Cortex of kidney (tissue), 1 donor: ENCODE measurements at places on chromosomes 1 and 21.

GRCh38 chr1:167207940-167208623 is 12.6 kb upstream of the POU2F1 start:
- no peak for DNase-seq

GRCh38 chr21:31133243-31133830 is 95.1 kb upstream of the KRTAP19-8 start:
- DNase-seq = no peak

GRCh38 chr21:43207043-43207315 is 38.2 kb downstream of the CRYAA start:
- DNase-seq = no peak

DNA sequence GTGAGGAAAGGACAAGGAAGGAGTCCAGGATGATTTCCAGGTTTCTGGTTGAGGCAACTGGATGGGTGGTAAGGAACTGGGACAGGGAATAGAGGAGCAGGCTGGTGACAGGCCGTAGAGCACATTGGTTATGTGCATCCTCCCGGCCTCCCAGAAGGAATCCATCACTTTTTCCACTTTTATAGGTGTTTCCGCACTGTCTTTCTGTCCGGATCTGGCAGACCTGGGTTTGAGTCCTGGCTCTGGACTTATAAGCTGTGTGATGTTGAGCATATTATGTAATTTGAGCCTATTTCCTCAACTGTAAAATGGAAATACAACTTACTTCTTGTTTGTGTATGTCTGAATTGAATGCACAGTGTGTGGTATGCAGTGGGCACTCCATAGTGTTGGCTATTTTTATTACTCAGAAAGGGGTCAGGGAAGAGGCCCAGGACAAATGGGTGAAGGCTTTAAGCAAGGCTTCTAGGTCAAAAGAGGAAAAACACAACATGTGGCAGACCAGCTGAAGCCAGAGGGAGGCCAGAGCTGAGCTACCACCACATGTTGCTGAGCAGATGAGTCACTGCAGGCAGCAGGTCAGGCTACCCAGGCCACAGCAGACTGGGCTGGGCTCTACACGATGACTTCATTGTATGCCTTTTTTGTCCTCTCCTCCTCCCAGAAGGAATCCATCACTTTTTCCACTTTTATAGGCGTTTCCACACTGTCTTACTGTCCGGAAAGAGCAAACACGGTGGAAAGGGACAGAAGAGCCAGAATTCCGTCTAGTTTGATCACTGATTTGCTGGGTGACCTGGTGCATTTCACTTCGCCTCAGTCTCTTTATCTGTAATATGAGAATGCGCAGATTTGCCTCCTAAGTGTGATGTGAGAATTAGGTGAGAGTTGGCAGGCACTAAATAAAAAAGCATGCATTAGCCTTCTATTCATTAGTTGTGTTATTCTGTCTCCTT is 791 bp upstream of the MAST2 start:
- DNase-seq = no peak

GRCh38 chr1:90561103-90561783 is 155.9 kb downstream of the BARHL2 start:
- no peak for DNase-seq

DNA sequence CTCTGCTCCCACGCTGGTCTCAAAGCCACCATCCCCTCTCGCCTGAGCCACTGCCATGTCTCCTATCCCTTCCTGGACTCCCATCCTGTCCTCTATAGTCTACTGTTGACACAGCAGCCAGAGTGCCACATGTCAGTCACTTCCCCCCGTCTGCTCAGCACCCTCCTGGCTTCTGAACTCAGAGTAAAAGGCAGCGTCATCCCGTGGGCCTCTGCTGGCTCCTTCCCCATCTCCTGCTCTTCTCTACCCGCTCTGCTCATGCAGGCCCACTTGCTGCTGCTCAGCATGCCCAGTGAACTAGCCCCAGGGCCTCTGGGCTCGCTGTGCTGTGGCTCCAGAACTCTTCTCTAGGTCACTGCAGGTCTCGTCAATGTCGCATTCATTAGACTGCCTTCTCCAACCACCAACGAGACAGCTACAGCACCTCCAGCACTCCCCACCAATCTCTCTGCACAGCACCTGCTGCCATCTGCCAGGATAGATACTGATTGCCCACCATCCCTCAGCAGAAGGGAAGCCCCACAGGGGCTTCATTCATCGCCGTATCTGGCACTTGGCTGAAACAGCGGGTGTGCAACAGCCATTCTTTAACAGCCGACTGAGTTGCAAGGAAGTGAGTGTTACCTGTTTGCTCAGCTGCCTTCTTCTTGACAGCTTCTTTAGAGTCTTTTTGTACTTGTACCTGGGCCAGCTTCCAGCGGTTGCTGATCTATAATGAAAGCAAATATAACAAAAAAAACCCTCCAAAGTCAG is 11.8 kb upstream of the SRM start:
- no peak for DNase-seq

DNA sequence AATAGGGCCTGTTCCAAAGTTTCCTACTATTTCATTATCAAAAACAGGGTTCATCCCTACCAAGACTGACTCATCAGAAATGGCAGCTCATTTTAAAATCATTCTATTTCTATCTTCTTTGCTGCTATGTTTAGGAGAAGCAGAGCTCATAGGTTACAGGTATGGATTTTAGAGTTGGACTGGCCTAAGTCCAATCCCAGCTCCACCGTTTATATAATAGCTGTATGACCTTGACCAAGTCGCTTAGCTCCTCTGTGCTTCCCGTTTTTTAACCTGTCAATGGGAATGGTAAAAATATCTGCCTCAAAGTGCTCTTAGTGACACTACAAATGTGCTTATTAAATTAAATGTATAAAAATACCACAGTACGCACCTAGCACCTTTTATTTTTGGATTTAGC is 412.6 kb downstream of the ZP4 start:
- DNase-seq = no peak

GRCh38 chr1:57424231-57425027 is 569 bp upstream of the DAB1 start:
- no peak for DNase-seq

- no peak for DNase-seq
These were observed 16.9 kb downstream of the CHRNB2 start for GRCh38 chr1:154584267-154584994.

DNA sequence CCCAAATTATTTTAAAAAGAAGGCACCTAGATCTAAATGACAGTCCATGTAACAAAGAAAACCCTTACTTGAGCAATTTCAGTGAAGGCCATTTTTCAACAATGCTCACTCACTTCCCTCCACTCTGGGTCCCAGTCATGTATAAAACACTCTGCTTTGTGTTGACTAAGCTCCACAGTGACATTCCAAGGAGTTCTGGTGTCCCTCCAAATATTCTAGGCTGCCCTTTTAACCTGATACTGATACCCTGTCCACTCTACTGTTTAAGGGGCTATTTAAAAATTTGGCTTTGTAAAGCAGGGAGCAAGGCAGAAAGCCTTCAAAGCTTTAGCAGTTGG is 73.6 kb downstream of the GNG12 start:
- DNase-seq = no peak

GRCh38 chr1:119720866-119721440 is 9.2 kb downstream of the PHGDH start:
- DNase-seq = no peak

DNA sequence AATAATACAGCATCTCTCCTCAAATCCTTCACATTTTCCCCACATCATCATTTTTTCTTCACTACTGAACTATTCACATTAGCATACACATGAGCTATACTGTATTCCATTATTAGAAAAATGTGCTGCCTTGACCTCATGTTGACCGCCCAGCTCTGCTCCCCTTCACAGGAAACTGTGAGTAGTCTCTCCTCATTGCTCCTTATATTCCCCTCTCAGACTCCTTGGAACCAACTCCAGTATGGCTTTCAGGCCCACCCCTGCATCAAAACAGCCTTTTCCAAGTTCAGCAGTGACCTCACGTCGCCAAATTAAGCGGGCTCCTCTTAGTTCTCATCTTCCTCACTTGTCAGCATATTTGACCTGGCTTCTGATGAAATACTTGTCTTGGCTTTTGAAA is 59.2 kb upstream of the SPAG17 start:
- no peak for DNase-seq

- no peak for DNase-seq
These were observed 480.4 kb upstream of the ZRANB2 start for GRCh38 chr1:71561206-71561605.

- DNase-seq = no peak
These were observed 39.0 kb upstream of the LBR start for GRCh38 chr1:225466848-225467192.

GRCh38 chr1:153478047-153478691 is 17.7 kb upstream of the S100A7 start:
- no peak for DNase-seq

DNA sequence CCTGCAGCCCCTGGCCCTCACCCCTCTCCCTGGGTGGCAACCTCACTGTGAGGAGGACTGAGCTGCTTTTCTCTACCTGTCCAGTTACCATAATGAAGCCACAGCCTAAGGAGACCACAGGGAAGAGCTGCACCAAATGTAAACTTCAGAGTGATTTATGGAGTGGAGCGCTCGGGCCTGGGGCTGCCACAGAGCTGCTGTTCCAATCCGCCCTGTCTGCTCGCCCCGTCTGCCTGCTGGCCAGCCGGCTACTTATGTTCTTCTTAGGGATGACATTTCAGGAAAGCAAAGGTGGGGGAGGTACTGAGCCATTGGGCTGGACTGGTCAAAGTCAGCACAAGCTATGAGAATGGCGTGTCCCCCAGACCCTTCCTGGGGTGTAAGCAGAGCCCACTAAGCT is 17.9 kb downstream of the SYT6 start:
- DNase-seq = no peak

GRCh38 chr1:98406352-98407088 is 255.0 kb upstream of the SNX7 start:
- no peak for DNase-seq

- no peak for DNase-seq
These were observed 38.3 kb downstream of the ECE1 start for GRCh38 chr1:21251773-21252471.

DNA sequence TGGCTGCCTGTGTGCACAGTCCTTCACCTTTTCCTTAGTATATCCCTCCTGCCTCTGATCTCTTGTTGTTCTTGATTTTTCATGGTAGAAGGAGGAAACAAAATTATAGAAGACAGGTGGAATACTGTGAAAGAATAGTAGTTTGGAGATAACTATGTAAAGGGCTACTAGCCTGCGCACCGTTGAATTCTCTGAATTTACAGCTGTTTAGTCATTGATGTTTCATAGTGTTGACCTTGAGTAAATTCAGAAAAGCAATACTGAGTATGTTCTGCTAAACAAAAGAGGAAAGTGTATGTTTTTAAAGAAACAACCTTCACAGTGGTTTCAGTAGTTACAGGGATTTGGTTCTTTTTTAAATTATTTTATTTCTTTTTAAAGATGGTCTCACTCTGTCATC is 18.1 kb downstream of the CAMTA1 start:
- no peak for DNase-seq

DNA sequence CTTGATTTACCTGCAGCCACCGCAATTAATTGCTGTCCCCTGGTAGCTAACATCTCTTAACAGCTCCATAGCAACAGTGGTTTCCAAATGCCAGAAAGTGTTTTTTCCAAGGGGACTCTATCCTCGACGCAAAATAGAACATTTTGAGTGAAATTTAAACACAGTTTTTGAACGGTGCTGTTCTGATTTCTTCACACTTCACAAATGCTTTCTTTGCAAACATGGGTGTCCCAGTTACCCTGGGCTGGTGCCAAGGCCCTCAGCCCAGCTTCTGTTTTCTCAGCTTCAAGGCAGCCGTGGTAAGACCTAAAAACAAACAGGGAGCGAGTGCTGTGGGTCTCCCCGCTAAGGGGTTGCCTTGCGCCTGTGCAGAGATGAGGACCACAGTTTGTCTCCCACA is 147.3 kb upstream of the VAMP3 start:
- no peak for DNase-seq

DNA sequence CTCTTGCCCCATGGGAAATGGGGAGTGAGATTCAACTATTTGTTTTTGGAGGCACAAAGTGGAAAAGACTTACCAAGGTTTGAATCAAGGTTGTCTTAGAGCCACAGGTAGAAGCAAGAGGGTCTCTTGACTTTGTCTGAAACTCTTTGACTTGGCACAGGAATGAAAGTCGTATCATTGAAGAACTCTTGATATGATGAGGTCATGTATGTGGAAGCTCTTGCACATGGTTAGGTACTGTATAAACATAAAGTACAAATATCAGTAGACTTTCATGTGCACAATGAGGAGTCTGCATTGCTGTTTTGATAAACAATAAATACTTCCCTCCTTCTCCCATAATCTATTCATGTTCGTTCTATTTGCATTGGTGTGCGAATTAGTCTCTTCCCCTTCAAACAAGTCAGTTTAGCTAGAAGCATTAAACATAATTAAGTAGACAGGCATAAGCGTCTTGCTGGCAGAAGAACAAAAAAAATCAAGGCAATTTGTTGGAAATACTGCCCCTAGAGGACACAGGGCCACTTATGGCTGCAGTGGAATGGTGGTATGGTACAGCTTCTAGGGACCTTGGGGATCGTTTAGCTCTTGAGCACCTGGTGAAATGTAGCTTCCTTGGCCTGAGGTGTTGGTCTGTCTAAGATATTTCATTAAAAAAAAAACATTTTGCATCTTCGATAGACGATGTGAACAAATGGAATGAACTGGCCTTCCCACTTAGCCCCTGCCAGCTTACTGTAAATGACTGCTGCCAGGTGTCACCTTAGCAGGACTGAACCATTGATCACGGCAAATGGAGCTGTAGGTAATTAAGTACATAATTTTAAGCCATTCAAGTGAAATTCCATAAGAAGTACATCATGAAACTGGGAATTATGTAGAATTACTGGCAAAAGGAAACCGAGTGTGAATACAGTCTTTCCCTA is 218.0 kb upstream of the GALNT2 start:
- DNase-seq = no peak

GRCh38 chr1:212587888-212588510 is 20.6 kb upstream of the ATF3 start:
- no peak for DNase-seq

DNA sequence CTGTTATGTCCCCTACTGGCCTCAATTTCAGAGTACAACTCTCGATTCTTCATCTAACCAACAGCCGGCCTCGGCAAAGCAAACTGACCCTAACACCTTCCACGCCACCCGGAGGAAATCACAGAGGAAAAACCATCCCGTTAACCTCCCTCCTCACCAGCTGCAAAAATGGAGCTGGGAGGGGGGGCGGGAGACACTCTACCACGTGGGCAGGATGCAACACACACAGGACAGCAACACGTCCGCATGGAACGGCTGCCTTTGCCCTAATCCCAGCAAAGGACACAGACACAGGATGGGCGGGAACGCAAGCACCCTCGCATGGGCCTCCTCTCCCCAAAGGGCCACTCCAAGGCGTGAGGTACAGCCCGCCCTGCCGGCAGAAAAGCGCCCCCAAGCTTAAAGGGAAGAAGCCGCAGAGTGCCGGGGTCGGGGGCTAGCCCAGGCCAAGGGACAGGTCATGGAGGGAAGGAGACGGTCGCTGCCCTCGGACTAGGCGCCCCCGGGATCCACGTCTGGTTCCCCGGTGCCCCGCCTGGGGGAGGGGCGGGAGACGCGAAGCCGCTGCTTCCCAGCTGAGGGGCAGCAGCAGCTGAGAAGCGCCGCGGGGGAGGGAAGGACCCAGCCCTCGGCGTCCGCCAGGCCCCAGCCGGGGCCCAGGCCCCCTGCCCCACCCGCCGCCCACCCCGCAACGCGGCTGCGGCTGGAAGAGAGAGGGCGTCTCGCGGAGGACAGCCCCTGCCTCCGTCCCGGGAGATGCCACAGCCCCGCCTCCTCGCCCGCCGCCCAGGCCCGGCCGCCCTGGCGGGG is 590 bp downstream of the FOXJ3 start:
- no peak for DNase-seq
